Testis (tissue), 5 donors: ENCODE measurements at places on chromosomes 4 and X.
A peak's percentile ranks its signal among the peaks of the same experiment; 100 is the strongest.

GRCh38 chrX:150502979-150503897 is 65.2 kb upstream of the MTM1 start:
- no peak for DNase-seq

- DNase-seq = no peak
Measured at GRCh38 chr4:38715050-38715449, 51.1 kb downstream of the KLF3 start.

DNA sequence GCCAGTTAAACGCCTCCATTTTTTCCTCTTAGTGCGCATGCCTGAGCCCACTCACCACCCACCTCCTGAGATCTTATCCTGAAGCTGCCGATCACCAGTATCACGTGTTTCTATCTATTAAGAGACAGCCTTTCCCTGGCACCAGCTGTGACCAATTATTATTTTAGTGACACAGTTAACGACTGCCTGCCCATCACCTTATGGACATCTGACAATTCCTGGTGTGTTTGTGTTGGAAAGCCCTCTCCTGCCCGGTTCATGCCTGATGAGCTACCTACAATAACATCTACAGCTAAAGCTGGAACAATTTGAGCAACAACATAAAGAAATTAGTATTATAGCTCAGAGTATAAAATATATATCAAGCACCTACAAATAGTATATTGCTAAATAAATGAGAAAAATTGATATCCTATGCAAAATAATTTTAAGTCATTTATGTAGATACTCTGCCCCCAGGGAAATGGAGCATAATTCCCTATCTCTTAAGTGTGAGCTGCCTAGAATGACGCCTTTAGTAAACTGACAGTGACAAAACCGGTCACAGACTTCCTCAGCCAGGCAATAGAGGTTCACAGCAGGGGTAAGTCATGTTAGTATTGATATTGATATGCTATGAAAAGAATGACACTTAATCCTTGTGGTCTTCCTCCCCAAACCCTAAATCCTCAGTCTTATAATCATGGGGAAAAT is 862.2 kb downstream of the TRAM1L1 start:
- peak; percentile 21 for DNase-seq

- DNase-seq = no peak
Measured at GRCh38 chr4:105909787-105910281, 14.6 kb downstream of the NPNT start.

- DNase-seq = peak; percentile 28
Measured at GRCh38 chr4:153564630-153565525, 98.7 kb downstream of the TMEM131L start.

GRCh38 chr4:55921093-55921492 is 27.7 kb upstream of the CEP135 start:
- DNase-seq = no peak
